Activated naive CD4-positive, alpha-beta T cell treated with anti-CD3 and anti-CD28 coated beads, Interleukin-2, amount 10 ng/mL, durations not matched to agents 7 days and 5 days (primary cell): ENCODE measurements at places on chromosomes 1 and 21.

DNA sequence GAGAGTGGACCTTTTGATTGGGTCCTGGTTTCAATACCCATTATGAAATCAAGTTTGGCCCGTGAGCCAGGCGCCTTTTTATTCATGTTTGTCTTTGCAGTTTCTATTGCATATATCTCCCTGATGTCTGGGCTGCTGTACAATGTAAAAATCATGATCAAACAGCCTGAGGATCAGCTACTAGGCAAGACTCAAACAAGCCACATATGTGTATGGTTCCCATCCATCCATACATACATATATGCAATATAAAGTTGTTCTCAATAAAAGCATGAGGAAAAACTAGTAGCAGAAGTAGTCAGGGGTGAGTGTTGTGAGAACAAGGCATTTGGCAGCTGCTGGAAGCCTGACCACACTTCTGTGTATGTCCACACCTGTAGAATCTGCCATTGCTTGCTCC is 562.4 kb upstream of the USP24 start:
- DNase-seq, result no peak

GRCh38 chr1:65260851-65261473 is 48.4 kb upstream of the DNAJC6 start:
- no peak for DNase-seq

DNA sequence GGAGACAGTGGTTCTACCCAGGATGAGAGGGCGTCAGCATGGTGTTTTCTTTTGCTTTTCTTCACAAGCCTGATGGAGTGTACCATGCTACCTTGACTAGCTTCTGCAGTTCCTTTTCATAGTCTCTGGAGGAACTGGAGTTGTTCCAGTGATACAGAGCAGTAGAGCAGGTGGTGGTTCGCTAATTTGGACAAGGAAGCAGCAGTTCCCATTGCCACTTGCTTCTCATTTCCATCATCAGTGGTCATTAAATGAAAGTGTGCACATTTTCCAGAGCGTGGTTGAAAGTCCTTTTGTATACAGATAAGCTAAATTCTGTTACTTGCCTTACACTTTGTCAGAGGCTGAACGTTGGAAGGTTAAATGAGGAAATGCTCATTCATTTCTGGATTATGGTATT is 182.3 kb downstream of the C1orf21 start:
- DNase-seq, result no peak

DNA sequence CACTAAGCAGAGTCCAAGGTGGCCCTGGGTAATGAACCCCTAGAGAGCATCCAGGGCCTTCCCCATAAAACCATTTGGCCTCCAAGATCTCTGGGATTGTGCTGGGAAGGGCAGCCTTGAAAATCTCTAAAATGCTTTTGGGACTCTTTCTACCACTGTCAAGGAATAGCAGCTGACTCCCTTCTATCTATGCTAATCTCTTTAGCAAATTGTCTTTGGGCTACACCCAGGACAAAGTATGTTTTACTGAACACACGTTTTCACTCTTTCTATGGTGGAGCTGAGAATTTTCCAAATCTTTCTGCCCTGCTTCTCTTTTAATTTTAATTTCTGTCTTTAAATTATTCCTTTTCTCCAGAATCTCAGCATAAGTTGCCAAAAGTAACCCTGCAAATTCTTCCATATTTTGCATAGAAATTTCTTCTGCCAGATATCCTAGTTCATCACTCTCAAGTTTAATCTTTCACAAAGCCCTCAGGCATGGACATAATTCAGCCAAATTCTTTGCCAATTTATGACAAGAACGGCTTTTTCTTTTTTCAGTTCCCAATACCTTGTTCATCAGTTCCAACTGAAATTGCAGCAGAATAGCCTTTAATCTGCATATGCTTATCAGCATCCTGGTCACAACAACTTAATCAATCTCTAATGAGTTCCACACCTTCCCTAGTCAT is 687.0 kb upstream of the ADGRL4 start:
- no peak for DNase-seq

GRCh38 chr1:198320759-198321158 is 164.0 kb downstream of the NEK7 start:
- no peak for DNase-seq

- no peak for DNase-seq
Measured at GRCh38 chr21:16154951-16155635, 425.3 kb downstream of the USP25 start.

DNA sequence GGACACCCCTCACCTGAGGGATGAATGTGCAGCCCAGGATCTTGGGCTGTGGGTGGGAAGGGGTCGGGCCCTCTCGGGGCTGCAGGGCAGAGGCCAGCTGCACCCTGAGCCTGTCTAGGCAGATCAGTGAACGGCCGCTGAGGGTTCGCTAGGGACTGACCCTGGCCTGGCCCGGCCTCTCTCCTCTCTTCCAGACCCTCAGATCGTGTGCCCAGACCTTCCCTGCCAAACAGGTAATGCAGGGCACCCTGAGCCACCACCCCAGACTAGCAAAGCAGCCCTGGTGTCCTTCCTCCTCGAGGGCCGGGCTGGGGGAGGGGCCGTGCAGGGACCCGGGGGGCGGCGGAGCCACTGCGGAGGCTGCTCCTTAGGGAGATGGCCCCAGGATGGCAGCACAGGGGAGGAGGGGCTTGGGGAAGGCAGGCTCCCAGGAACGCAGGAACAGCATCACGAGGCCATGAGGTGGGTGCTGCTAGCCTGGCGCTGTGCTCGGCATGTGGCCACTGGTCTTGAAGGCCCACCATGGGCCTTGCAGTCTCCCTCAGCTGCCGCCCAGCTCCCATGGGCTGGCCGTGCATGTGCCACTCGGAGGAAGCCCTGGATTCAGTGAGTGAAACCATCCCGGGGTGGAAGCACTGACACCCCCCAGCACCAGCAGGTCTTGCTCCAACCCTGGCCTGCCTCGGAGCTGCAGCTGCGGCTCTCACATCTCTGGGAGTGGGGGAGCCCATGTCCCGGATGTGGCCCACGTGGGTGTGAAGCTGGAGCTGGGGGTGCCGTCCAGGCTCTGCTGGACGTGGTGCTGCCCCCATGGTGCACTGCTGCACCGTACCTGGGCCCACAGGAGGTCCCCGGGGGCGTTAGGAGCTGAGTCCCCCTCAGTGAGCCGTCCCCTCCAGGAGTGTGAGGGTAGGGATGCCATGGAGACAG is 28.7 kb downstream of the COL6A2 start:
- DNase-seq, result peak; percentile 11

- DNase-seq, result no peak
Measured at GRCh38 chr1:21263052-21263429, 27.2 kb downstream of the ECE1 start.

DNA sequence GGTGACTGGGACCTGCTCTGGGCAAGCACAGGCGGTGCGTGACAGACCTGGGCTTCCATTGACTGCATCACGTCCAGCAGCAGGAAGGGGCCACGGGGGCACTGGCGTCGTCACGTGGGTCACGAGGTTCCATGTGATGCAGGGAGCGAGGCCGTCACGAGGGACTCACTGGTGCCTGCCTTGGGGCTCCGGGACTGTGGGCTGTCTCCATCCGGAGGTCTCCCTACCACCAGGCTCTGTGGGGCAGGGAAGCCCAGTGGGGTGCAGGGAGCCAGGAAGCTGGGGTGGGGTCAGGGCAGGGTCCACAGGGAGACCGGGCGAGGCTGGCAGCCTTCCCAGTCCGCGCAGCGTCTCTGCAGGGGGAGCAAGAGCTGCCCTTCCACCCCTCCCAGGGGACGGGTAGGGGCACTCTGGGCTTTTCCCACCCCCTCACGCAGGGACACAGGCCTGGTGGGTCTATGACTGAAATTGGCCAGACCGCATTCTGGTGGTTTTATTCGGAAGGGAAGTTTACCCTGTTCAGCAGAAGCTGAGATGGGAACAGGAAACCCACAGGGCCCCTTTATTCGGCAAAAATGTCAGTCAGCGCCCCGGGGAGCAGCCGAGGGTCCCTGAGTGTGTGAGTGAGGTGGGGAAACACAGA is 416 bp upstream of the TNFRSF14 start:
- peak; percentile 91 for DNase-seq

- DNase-seq, result no peak
Measured at GRCh38 chr1:29672416-29673227, 436.3 kb downstream of the PTPRU start.

GRCh38 chr1:79679916-79680315 is 673.4 kb upstream of the ADGRL4 start:
- no peak for DNase-seq

DNA sequence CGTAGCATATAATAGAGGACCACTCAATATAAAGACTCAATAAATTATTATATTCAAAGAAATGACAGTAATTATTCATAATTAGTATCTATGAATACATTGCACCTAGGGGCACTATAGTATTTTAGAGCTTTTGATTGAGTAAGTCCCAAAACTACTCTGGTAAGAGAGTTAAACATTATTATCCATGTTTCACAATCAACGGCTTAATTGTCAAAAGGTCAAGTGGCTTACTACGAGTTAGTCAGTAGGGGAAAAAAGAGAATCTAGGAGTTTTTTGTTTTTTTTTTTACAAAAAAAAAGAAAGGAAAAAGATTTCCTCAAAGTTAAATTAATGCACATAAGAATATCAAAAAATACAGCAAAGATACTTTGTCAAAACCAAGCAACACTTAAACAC is 20.4 kb upstream of the LAMC1 start:
- no peak for DNase-seq

DNA sequence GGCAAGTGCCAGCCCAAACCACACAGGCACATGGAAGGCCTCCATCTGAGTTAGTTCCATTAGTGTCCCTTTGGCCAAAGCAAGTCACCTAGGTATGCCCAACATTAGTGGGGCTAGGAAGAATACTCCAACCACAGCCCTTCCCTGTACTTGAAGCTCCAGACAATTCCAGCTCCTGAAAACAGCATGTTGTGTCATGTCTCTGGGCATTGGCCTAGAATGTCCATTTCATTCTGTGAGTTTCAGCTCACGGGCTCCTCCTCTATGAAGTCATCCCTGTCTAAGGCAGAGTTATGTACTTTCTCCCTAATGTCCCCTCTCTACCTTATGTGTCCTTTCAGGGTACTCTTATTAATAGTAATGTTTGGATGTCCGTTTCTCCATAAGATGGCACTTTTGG is 96.5 kb upstream of the SPATA6 start:
- DNase-seq, result no peak

DNA sequence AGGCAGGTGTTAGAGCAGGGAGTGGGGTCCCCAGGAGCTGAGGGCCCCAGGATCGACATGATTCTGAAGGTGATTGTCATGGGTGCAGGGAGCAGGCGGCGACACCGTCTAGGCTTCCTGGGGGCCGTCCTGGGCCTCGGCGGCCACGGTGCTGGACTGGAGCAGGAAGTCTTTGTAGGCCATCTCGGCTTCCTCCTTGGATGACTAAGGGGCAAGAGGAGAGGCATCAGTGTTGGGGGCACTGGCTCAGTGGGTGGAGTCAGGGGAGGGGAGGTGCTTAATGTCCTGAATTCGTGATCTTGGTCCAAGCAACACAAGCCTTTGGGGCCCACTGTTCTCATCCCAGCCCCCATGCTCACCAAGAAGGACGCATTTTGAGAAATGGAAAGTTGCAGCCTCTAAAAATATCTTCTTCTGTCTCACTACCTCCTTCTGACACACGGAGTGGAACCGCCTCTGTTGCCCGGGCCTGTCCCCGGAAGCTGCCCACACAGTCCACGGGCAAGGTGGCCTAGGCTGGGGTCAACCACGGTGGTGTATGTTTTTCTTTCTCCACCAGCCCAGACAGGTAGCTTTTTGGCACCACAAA is 8.6 kb upstream of the FCMR start:
- no peak for DNase-seq

DNA sequence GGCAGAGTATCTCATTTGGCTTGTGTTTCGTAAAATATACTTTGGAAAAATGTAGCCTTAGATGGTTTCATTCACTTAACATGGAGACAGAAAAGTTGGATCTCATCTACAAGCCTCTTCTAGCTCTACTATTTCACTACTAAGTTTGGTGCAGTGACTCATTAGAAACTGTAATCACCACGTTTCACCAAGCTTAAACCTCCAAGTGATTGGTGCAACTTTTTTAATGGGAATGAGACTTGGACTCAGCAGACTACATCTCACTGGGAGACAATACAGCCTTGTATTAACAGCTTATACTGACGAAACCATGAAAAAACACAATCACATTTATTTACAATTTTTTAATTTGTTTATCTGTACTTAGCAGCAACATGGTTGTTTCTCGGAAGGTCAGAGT is 29.9 kb upstream of the NRIP1 start:
- no peak for DNase-seq

DNA sequence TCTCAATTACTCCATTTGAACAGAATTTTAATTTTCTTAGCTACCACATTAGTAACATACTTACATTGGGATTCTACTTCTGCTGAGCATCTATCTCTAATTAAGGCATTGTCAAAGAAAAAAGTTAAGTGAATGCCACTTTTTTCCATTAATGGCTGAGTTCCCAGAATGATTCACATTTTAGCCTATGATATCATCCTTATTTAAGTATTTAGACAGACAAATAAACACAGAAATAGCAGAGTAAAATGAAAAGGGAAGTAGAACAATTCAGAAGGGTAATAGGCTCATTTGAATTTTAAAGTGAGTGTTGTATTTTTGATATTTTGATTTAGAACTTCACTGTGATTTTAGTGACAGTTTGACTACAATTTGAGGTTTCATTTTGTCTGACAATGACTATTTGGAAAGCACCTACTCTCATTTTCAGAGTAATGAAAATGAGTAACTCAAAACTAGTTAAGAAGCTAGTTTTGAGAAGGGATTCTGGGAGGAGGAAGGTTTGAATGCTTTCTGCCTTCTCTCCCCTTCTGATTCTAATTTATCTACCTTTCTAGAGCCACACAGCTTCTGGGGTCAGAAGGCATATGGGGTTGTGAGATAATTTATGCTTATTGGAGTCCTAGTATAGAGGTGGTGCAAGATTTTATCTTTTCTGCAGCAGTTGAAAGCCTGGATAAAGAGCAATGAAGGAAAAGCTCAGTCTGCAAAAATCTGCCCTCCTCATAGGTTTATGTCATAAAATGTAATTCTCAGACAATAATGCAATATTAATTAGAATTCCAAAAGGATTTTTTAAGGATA is 15.5 kb downstream of the LYPLAL1 start:
- no peak for DNase-seq

- DNase-seq, result no peak
Measured at GRCh38 chr1:244778344-244778743, 57.1 kb upstream of the COX20 start.
